ENCODE measurements at places on chromosomes 7 and 10.
A peak's percentile ranks its signal among the peaks of the same experiment; 100 is the strongest.

- DNase-seq, result no peak
These were observed 80.6 kb downstream of the RGS10 start for GRCh38 chr10:119461923-119462322.

DNA sequence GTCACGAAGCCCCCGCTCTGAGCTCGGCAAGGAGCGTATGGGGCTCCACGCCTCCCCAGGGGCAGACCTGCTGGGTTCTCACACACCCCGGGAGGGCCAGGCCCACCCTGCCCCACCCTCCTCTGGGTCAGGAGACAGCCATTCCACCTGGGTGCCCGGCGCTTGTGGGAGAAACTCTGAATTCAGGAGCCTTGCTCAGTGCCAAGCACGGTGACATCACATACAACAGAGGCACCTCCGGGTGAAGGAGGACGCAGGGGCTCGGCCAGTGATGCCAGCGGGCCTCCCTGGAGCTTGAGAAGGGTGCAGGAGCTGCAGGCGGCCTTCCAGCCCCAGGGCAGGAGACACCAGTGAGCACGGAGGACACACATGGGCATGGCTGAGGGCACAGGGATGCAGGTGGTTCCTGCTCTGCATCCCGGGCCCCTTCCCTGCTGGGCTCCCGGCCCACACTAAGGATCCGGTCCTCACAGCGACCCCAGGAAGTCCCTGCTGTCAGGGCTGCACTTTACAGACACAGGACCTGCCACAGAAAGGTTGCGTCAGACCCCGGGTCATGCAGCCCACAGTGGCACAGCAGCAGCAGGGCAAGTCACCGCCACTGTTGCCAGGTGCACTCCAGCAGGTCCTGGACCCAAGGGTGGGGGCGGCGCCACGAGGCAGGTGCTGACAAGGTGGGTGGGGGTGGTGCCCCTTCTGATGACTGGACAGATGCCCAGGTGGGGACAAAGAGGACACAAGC, 108.0 kb downstream of the MAD1L1 start:
- DNase-seq, result no peak

- DNase-seq, result no peak
These were observed 9.5 kb upstream of the HABP2 start for GRCh38 chr10:113543107-113543955.

DNA sequence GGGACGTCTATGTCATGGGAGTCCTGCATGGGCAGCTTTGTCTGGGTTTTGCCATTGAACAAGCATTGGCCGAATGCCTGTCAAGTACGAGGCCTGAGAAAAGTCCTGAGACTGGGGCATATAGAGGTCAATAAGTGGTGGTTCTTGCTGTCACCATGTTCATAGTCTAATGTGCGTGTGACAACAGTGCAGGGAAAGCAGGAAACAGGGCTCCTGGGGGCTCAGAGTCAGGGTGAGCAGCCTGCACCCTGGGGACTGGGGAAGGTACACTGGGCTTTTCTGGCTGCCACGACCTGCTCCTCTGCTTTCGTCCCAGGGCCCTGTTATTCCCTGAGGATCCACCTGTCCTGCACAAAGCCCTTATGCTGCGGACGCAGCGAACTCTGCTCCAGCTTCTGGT, 21.3 kb downstream of the FAM241B start:
- DNase-seq, result no peak

DNA sequence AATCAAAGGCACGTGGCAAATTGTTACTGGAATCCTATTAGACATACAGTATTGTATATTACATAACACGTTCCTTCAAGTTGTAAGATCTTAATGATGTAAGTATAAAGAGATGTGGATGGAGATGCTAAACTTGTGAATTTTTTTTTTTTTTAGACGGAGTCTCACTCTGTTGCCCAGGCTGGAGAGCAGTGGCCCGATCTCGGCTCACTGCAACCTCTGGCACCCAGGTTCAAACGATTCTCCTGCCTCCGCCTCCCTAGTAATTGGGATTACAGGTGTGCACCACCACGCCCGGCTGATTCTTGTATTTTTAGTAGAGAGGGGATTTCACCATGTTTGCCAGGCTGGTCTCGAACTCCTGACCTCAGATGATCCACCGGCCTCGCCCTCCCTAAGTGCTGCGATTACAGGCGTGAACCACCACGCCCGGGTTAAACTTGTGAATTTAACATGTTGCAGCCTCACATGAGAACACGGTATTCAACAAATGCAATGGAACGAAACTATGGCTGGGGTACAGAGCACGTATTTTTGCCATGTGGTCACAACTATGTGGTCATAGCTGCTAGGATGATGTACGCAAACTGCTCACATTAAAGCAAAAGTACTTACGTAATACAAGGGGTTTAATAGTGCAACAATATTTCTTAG, 818 bp upstream of the SUPV3L1 start:
- peak; percentile 13 for DNase-seq

- no peak for DNase-seq
These were observed 25.5 kb upstream of the PLXNA4 start for GRCh38 chr7:132601783-132602182.

- DNase-seq, result no peak
These were observed 9.9 kb downstream of the GPR85 start for GRCh38 chr7:113076703-113077102.

- no peak for DNase-seq
These were observed 2.0 kb upstream of the PARD3 start for GRCh38 chr10:34817054-34817453.

GRCh38 chr7:24457219-24457558, 116.1 kb upstream of the PALS2 start:
- no peak for DNase-seq

- no peak for DNase-seq
These were observed 59.9 kb downstream of the ASAH2B start for GRCh38 chr10:50799595-50799994.

GRCh38 chr10:78354101-78354500, 320.4 kb downstream of the RPS24 start:
- no peak for DNase-seq

DNA sequence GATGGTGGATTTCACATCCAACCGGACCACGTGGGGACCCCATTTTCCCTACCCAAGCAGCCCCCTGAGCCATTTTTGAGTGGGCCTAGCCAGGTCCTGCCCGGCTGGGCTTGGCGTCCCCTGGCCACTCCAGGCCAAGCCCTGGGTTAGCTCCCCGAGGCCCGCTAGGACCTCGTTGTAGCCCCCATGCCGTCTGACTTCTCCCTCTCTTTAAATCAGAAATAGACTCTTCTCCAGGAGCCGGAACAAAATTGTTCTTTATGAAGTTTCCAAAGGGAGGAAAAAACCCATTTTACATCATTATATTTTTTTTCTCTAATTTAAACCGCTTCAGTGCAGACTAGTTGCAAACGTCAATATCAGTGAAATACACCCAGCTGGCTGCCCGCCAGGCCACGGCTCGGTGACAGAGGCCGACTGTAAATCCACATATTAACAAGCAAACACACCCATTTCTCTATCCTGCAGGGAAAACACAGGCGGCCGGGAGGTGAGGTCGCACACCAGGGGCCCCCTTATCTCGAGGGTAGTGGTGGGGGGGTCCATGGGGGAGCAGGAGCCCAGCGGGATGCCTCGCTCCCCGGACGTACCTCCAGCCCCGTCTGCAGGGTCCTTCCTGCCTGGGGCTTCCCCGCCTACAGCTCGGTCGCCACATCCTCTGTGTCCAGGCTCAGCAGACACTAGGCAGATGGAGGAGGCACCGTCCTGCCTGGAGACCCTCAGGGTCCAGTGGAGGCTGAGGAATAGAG, 72.7 kb downstream of the ELFN1 start:
- peak; percentile 6 for DNase-seq

DNA sequence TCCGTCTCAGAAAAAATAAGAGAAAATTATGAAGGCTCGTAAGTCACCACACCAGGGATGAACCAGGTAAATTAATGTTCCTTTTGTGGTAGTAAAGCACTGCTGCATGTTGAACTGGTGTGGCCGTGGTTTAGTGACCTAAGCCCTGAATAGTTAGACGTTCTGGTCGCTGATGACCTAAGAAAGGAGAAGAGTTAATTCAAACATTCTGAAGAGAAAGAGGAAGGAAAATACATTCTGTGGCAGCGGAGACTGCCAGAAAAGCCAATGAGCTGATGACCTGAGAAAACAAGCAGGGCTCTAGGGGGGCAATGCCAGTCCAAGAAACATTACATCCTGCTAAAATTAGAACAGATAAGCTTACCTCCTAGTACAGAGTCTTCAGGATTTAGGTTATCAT, 17.5 kb downstream of the DNAJC9 start:
- DNase-seq, result no peak

DNA sequence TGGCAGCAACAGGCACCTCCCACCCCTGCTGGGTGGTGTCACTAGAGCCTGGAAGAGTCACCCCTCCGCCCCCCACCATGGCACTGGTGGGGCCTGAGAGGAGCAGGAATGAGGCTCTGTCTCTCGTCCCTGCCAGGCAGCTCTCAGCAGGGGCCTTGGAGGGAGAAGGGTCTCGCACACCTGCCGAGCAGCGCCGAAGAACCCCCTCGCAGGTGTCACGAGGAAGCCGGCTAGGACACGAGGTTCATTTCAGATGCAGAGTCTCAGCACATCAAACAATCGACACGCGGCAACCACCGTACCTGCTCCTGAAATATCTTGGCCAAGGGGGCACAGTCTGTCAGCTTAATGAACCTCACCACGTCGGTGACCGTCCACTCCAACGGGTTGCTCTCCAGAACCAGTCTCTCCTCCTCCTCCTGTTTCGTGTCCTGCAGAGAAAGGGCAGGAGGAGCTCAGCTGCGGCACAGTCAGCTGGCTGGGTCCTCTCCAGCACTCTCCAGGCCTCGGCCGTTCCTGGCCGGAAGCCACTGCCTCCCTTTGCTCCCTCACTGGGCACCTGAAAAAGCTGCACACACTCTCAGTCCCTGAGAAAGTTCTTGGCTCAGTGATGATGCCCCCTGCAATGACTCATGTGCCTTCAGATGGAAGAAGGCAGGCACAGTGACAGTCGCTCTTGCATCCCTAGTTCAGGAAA, 240.1 kb downstream of the SFMBT2 start:
- no peak for DNase-seq

GRCh38 chr10:75772153-75772887, 340.9 kb downstream of the LRMDA start:
- DNase-seq, result no peak

DNA sequence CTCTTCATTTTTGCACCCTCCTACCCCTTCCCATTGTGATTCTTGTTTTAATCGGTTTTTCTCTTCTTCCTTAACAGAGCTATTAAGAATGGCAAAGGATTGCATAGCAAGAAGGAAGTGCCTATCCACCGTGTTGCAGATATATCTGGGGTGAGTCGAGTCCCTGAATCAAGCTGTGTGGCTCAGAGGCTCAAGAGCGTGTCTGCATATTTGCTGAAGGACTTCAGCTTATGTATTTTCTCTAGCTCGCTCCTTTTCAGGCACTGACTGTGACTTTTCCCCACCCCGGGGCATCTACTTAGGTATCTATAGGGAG, 126.6 kb downstream of the LRRC4 start:
- DNase-seq, result no peak

DNA sequence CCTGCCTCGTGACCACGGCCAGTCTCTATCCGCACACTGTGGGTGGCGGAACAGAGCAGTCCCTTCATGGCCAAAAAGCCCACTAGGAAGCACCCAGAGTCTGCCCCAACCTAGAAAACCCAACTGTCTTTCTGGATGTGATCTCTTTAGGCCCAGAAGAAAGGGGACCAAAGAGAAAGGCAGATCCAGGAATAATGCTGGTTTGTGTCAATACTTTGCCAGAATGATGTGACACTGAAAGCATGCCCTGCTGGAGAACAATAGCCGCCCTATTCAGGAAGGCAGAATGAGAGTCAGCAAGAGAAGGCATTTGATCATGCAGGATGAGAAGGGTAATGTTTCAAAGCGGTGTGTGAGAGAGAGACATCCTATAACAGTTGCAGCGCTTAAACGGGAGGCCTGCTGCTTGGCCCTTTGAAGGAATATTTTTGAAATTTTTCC, 274.7 kb downstream of the USP6NL start:
- DNase-seq, result no peak

DNA sequence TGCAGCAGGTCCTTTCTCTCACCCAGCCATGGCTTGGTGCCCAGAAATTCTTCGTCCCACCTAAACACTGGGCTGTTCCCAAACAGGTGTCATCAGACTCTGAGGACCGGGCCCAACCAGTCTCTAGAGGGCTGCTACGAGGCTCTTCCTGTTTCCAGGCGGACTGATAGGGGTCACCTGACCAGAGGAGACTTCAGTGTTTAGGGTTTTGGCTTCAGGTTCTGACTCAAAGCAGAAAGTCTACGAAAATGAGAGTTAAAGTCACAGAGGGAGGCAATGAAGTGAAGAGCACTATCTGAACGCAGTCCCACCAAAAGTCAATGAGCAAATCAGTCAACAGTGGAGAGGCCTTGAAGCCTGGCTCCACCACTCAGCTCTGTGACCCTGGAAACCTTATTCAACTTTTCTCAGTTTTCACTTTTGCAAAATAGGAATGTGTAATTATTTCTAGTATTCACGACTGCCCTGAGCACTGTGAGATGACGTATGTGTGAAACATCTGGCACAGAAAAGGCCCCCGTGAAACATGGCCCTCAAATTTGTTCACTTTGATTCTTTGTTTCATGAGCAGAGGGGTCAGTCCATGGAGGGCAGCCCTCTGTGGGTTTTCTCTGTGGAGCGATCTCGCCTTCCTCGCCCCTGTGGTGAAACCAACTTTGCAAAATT, 189.9 kb upstream of the PDE1C start:
- no peak for DNase-seq

DNA sequence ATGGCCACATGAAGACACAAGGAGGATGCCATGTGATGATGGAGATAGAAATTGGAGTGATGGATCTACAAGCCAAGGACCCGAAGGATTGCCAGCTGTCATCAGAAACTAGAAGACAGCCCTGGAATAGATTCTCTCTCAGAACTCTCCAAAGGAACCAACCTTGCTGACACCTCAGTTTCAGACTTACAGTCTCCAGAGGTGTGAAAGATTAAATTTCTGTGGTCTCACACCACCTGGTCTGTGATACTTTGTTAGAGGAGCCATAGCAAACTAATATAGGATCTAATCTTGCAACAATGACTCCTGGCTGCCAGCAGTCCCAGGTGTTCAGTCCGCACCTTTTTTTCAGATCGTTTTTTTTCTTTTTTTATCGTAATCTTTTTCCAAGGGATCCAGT, 647.3 kb upstream of the GHITM start:
- no peak for DNase-seq

Measured in stimulated activated CD4-positive, alpha-beta T cell treated with anti-CD3 and anti-CD28 coated beads, Interleukin-1b, Interleukin-23, amount 100 ng/mL, for 4 hours (primary cell).